Activated effector memory CD4-positive, alpha-beta T cell treated with Interleukin-2 at 50 U/mL for 16 hours (primary cell): ENCODE measurements at places on chromosomes 3 and 15.

DNA sequence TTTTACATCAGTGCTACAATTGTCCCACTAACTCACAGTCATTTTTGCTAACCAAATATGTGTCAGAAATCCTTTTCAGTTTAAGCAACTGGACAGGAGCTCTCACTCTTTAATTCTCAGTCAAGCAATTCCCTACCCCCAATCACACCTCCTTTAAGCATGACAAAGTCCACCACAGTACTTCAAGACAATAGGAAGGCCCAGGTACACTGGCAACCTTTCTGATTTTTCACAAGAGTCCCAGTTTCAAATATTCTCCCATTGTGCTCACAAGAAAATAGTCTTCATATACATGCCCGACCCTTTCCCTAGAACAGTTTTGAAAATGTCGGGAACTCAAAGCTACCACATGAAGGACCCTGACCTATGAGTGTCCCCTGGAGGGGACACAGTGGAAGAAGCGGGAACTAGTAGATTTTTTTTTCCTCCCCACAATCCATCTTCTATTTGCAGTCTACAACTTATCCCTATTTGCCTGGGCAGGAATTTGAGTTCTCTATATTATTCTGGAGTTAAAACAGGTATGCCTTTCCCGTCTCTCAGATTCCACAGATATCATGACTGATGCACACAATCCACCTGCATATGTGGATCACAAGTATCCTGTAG is 413.5 kb downstream of the TIGIT start:
- no peak for DNase-seq

DNA sequence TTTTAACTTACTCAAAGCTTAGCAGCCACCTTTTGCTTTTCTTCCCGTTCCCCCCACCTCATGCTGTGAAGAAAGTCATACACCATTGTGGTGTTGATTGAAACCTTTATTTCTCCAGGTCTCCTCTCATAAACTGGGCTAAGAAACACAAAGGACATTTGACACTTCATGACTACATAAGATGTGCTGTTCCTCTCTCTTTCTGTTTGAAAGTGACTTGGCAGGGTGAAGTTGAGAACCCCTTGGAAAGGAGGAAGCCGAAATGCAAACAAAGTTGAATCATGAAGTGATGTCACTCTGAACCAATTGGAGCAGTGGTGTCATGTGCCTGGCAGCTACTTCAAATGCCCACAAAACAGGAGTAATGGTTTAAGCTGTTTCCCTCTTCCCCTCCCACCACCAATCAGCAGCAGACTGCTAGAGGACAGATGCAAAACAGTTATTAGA is 174.7 kb downstream of the IGF1R start:
- DNase-seq, result no peak

- no peak for DNase-seq
These were observed 65.2 kb downstream of the FNDC3B start for GRCh38 chr3:172104471-172105072.

GRCh38 chr3:183227586-183227985 is 25.5 kb upstream of the B3GNT5 start:
- no peak for DNase-seq

DNA sequence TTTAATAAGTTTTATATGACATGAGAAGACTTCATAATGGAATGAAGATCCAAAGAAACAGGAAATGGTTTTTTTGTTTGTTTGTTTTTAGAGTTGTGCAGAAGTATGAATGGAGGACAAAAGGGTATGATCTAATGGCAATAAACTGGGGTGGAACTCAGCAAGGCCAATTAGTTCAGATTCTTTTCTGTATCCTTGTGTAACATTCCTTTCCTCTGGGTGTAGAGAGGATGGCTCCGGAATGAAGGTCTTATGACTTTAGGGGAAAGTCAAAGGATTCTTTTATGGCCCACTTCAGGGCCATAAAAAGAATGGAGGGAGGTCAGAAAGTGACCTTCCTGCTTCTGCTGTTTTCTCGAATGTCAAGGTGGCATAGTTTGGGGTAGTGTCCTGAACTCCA is 152.6 kb downstream of the DPH6 start:
- DNase-seq, result no peak

DNA sequence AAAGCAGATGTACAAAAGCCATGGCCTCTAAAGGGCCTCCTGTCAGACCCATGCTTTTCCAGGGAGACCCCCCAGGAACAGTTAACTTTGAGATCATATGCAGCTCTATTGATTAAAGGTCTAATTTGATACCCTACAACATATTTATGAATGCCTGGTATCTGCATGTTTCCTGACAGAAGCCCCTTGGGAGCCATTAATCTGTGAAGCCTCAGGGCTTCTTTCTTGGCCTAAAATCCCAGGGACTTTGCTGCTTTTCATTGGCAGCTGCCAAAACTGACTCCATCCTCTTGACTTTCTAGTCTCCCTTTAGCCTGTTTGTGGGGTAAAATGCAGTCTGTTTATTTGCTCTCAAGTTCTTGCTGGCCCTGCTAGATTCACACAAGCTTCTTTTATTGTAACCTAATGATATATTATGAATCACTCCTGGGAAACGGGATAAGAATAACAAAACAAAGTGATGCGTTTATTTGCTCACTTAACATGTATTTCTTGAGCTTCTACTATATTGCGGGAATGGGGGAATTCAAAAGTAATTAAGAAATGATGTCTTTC is 257.0 kb downstream of the LSAMP start:
- no peak for DNase-seq

GRCh38 chr15:91116113-91117067 is 16.3 kb downstream of the SV2B start:
- no peak for DNase-seq

GRCh38 chr15:52078197-52078875 is 34.2 kb downstream of the BCL2L10 start:
- no peak for DNase-seq

DNA sequence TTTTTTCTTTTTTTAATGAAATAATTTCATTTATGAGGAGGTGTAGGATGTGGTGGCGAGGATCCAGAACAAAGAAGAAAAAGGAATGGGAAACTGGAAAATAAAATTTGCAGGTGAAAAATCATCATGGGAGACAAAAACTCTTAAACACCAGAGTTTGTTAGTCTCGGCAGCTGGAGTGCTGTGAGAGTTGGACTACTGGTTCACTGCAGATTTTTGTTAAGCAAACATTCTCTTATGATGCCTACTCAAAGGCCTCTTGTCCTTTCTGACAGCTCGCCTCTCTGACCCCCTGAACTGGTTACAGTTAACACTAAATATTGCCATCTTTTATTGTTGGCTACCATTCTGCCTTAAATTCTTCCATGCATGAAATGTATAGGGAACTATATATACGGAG is 152.4 kb upstream of the DPH6 start:
- no peak for DNase-seq

DNA sequence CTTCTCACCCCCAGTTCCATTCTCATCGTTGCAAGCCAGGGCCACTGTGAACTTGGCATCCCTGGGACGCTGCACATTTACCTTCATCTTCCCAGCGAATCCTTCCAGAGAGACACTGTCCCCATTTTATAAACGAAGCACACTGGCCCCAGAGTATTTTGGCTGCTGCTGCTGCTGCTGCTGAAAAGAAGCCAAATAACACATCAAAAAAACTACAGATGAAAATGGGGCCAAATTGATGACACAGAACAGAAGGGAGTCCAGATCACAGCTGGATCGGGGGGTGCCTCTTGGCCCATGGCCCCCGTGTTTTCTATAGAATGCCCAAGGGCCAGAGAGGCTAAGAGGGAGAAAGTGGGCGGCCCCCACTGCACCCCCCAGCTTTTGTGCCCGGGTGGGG is 221.0 kb upstream of the IGF1R start:
- no peak for DNase-seq

DNA sequence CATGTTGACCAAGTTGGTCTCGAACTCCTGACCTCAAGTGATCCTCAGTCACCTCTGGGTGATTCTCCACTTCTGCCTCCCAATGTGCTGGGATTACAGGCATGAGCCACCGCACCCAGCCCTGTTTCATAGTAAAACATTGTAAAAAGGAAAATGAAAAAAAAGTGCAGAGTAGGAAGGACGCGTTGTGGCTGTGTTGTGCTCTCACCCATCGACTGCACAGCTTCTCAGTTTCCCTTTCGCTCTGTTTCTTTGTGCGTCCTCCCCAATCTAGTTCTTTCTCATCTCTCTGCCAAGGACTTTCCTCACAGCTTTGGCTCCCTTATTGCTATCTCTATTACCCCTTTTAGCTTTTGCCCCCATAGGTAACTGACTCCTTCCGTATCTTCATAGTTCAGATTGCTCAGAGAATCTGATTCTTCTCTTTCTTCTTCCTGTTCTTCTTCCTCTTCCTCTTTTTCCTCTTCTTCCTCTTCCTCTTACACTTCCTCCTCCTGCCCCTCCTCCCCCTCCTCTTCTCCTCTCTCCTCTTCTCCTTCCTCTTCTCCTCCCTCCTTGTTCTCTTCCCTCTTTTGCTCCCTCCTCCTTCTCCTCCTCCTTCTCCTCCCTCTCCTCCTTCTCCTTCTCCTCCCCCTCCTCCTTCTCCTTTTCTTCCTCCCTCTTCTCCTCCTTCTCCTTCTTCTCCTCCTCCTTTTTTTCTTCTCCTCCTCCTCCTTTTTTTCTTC is 81.1 kb upstream of the VGLL4 start:
- no peak for DNase-seq

- DNase-seq, result no peak
These were observed 70.2 kb downstream of the TFG start for GRCh38 chr3:100779480-100779879.

DNA sequence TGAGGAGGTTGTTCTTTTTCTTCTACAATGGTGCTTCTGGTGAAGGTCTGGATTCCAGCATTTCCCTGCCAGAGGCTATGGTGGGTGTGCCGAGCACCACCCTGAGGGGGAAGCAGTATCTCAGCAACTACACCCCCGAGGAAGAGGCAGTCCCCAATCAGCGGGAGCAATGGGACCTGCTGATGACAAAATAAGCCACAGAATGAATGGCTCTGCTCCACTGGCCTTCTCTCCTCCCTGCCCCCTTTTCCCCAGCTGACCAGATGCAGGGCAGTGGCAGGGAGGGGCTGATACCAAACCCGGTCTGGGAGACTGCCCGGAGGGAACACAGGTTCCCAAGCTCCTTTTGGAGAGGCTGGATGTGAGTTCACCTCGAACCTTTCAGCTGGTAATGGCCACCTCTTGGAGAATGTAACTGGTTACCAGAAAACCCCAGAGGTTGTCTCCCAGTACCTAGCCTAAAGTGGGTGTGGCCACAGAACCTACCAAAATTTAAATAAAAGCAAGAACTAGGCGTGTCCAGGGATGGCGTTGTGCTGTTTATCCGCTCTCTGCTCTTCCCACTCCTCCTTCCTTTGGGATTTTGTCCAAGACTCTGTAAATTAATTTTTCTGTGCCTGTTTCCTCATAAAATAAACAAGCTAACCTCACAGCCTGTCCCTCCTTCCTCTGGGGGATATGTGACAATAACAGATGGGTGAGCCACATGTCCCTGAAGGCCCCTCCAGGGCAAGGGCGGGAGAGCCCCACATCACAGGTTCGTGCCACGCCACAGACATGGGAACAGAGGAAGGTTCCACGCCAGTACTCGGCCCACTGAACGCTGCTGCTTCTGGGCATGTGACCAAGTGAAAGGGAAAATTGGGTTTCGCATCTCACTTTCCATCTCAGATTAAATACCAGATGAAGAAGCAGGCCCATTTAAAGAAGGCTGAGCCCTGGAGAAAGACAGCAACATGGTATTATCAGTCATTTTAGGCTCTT is 35.1 kb upstream of the SPTBN5 start:
- DNase-seq, result no peak

GRCh38 chr3:177673112-177673914 is 476.0 kb upstream of the TBL1XR1 start:
- no peak for DNase-seq

DNA sequence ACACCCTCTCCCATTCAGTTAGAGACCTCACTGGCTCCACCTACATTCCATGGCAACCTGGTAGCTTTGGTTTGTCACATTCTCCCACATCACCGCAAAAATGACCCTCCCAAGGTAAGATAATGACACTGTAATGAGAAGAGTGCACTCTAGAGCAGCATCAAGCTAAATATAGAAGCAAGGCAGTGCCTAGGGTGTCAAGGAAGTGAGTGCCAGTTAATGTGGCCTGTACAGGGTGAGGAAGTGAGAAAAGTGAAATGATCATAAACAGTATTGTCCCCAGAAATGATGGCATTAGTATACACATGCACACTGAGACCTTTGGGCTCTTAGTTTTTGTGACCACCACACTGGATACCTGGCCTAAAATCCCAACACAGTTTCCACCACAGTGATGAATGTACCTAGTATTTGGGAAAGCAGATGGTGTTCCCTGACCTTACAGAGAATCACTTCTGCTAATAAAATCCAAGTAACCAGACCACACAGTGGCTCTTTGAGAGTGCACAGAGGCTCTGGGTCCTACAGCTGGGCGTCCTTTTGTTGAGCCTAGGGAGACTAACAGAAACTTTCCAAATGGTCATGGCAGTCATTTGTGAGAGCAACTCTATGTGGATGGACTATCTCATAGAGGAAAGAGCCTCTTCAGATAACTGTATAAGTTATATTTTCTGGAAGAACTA is 106.6 kb downstream of the ARPP21 start:
- DNase-seq, result no peak

DNA sequence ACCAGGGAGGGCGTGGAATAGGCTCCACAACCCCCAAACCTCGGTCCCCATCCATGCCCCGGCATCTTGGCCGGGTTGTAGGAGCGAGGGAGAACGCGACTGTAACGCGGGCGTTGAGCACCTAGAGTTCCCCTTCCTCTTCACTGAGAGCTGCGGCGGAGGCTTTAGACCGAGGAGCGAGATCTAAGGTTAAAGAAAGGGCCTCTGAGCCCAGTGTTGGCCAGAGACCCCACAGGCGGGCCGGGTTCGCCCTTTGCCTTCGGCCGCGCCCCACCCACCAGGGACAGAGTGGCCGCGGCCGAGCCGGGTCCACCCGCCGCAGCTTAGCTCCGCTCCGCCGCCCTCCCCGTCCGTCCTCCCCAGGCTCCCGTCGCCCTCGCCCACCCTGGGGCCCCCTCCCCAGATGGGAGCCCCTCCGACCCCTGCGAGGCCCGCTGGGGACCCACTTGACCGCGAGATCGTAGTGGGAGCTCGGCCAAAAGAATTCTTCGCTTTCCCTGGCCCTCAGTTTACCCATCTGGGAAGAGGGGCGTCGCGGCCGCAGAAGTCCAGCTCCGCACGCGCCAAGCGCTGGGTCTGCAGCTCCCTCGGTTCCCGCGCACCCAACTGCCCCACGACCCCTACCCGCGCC is 425 bp downstream of the ANPEP start:
- no peak for DNase-seq

DNA sequence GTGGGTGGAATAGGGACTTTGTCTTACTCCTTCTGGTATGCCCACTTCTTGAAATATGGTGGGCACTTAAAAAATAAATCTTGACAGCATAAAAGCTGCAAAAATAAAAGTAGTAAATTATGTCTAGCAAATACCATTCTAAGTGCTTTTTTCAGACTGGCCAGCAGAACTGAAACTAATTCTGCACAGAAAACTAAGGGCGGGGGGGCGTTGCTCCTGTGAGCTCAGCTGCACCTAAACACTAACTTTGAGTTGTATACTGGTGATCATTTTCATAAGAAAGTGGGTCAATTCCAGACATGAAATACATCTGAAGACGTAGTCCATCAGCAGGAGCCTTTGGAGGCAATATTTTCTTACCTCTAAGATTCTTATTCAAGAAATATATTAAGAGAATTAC is 114.8 kb downstream of the WDR76 start:
- no peak for DNase-seq
